Fibroblast of the aortic adventitia (primary cell): ENCODE measurements at places on chromosomes 13 and 19. TPM values are rescaled to one million over a fixed set of nuclear protein-coding genes. Genes with fewer than 3 reads are reported as not detected.

- DNase-seq, result no peak
These were observed 72.3 kb downstream of the KCTD12 start for GRCh38 chr13:76813891-76814290.

Gene GPR4
- 0.16 TPM in 1 of 2 replicates, not detected in the other for total RNA-seq

DNA sequence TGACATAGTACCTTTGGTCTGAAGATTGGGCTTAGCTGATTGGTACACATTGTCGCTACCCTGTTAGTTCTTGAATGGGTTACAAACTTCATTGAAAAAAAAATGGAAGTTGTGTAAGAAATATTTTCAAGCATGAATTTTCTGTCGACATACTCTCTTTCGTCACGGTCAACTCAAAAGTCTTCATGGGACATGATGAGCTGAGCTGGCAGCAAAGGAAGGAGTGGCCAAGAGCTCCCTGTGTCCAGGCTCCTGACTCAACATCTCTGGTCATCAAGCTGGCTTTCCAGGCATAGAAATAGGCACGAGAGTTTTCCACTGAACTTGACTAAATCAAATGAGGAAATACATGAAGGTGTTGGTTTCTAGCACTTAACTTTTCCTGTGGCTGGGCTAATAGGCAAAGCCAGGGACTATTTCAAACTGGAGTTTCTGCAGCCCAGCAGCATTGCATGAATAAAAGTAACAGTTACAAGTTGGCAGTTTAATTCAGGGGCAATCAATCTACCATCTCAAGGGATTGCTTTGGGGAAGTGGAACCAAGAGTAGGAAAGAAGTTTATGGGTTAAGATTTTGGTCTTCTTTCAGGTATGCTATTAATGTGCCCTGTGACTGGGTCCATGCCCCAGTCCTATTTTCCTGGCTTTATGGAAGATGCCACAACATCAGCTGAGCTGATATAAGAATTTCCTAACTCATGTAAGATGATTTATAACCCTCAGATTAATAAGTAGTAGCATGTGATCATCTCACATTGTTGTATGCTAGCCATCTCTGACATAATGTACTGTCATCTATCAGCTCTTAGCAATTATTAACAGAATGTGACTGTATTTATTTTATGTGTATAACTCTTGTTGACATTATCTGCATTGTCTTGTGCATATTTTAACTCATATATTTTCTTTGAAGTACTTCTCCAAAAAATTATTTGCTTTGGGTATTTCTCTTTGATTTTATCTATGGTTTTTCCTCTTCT is 385.8 kb downstream of the DLEU7 start:
- DNase-seq, result peak; percentile 14

- DNase-seq, result no peak
These were observed 234.5 kb downstream of the DLEU7 start for GRCh38 chr13:50609011-50609410.

DNA sequence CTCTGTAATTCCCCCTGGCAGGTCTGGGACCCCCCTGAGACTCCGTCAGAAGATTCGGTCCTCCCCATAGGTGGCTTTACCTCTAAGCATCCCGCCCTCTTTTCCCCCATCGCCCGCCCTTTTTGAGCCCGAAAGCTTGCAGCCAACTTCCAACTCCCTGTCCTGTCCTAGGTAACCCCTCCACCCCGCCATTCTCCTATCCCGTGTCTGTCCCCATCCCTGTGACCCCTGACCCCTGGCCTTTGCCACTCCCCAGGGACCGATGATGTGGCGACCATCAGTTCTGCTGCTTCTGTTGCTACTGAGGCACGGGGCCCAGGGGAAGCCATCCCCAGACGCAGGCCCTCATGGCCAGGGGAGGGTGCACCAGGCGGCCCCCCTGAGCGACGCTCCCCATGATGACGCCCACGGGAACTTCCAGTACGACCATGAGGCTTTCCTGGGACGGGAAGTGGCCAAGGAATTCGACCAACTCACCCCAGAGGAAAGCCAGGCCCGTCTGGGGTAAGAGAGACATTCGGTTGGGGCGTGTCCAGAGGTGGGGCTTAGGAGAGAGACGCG is 488 bp downstream of the RCN3 start:
- DNase-seq, result peak; percentile 81

Gene ANKLE1
- total RNA-seq, result 0.09 and 0.41 TPM in 2 replicates

DNA sequence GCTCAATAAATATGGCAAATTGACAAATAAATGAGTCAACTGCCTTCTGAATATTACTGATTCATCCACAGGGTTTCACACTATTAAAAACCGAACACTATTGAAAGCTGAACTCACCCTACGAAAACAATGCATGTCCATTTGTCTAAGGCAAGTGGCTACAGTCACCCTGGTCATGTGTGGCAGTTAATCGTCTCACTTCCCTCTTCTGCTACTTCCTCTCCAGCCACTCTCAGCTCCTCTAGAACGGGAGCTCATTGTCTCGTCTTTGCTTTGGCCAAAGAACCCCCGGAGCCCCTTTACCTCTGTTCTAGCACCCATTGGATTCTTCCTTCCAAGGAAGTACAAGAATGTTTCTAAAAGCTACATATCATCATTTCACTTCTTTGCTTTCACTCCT is 74.4 kb upstream of the ZNF599 start:
- DNase-seq, result no peak

DNA sequence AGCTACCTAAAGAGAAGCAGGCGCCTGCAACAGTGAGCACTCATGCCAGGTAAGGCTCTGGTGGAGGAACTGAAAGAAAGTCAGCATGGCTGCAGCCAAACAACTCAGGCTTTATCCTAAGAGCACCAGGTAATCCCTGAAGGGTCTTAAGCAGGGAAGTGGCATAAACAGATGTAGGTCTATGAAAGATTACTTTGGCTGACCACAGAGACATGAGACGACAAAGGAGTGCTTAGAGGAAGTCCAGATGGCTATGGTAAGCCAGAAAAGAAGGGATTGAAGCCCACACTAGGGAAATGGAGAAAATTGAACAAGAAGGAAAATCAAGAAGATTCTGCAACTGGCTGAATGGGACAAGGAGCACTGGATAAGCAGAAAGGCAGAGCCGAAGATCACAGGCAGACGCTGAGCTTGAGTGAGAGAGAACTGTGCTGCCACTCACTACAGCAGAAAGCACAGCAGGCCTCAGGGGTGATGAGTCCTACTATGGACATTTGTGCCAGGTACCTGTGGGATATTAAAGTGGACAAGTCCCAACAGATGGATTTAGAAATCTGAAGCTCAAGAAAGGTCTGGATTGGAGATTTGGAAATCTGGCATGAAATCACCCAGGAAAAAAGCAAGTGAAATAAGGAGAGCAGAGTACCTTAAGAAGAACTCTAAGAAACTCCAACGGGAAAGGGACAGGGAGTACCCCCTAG is 4.2 kb downstream of the RCBTB1 start:
- no peak for DNase-seq

DNA sequence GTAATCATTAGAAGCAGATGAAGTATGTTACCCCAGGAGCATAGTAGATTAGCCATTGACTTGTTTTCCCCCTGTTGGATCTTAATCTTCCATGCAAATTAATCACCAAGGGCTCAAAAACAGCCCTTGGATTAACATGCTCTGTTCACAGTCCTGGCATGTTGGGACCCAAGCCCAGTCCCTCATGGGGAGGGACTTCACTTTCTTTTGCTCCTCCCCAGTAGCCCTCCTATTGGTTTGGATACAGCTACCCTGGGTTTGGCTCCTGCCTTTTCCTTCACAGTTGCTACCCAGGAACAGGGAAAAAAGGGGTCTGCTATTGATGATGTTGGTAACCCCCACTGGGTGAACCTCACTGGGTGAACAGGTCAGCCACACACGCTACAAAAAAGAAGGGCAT is 16.9 kb upstream of the PARP4 start:
- DNase-seq, result no peak

Gene KISS1R
- total RNA-seq, result not detected in 2 replicates

GRCh38 chr19:48332662-48333466 is 7.5 kb downstream of the EMP3 start:
- peak; percentile 98 for DNase-seq

DNA sequence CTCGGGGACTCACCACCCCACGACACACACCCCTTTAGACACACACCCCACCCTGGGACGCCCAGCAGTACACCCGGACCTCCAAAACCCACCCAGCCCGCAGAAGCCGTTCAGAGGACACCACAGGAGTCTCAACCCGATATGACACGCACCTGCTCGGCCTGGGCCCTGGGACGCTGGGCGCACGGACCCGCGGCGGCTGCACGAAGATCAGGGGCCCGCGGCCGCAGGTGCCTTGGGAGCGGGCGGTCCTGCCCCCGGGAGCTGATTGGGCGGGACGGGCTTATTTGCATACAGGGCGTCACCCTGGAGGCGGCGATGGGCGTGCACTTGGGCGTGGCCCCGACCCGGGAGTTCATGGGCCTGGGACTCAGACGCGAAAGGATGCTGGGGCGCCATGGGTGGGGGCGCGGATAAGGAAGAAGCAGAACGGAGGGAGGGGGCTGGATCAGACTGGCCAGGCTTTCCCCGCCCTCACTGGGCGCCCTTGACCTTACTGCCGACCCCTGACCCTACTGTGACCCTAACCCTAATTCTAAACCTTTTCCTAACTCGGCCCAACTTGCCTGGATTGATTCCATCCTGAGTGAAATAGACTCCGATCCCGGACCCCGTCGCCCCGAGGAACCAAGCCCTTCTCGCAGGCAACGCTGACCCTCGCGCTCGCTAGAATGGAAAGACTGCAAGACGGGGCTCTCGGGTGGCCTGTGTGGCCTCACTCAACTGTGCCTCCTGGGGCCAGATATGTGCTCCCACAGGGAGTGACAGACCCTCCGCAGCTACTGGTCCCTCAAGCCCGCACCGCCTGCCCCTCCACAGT is at the start of gene MEF2B:
MEF2B (minus strand) TSS at position 211 of the 820 bp plus-strand sequence. CDS start 19,528 bp downstream, outside the sequence.
- peak; percentile 35 for DNase-seq

Gene SIGLEC8
- total RNA-seq, result not detected in 2 replicates

GRCh38 chr19:55641426-55642152 is 787 bp downstream of the ZNF580 start:
- peak; percentile 39 for DNase-seq

Gene GPR12
- total RNA-seq, result 0.41 TPM in 1 of 2 replicates, not detected in the other

DNA sequence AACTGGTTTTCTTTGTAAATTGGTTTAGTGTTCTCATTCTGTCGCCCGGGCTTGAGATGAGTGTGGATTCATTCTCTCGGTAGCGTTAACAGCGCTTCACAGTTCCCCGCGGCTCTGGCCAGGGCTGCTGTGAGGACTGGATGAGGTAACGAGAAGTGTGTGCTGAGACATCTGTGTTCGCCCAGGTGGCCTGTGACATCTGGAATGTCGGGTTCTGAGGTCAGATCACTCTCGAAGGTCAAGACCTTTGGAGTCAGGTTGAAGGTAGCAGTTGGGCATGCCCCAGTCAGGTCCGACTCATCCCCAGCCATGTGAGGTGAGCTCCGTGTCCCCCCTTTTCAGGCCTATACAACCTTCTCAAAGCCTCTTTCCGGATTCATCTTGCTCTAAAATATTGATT is 13.4 kb upstream of the TUBGCP3 start:
- DNase-seq, result no peak

DNA sequence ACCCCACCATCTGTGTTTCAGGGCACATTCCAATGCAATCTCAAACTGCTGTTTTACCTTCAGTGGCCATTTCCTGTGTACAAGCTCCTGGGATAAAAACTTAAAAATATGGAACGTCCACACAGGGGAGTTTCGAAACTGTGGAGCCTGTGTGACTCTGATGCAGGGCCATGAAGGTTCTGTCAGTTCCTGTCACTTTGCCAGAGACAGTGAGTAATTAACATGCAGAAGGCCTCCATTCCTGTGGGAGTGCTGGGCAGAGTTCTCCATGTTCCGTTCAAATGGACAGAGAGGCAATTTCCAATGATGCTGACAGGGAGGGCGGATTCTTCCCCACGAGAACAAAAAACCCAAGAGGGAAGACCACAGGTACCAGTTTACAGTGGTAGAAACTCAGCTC is 24.4 kb downstream of the WDR88 start:
- DNase-seq, result peak; percentile 59

DNA sequence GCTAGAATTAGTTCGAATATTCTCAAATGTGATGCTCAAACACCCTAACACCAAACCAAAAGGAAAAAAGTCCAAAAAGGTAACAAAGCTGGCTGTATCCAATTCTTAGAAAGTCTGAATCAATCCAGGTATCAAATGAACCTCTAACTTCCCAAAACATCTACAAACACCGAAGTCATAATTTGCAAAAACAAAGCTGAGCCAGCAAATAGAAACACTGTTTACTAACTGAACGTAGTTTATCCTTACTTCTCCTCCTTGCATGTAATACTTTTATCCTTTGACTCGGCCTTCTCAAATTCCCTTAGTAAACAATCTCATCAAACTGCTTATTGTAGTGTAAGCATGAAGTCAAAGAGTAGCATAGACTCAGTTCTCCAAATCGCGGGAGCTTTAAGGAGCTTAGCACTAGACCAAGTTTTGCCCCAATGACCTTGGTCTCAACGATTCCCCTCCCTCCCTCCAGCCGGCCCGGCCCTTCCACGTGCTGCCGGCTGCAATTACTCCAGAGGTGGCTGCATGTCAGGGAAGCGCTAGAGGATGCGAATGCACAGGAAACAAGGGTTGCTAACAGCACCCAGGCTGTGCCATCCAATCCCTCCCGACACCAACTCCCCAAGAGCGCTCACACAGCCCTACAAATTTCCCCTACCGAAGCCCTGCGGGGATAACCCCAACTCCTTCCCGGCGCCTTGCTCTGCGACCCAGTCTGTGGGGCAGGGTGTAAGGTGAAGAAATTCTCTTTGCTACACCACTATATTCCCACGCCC is 693 bp downstream of the XPO4 start:
- DNase-seq, result peak; percentile 7

DNA sequence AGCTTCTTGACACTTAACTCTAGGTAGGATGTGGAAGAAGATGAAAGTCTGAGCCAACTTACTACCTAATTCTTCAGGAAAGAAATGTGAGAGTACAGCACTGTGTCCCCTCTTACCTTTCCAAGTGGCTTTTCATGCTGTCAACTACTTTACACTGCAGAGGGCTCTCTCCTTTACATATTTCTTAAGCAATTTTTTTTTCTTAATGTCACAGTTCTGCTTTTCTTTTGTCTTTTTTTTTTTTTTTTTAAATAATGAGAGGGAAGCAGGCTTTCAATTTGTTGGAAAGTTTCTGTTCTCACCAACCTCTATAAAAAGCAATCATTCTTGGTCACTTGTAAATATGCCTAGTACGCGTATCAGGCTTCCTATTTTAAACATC is 212.7 kb upstream of the MIR17HG start:
- no peak for DNase-seq

GRCh38 chr13:112641456-112642089 is 48.3 kb upstream of the ATP11A start:
- DNase-seq, result no peak

DNA sequence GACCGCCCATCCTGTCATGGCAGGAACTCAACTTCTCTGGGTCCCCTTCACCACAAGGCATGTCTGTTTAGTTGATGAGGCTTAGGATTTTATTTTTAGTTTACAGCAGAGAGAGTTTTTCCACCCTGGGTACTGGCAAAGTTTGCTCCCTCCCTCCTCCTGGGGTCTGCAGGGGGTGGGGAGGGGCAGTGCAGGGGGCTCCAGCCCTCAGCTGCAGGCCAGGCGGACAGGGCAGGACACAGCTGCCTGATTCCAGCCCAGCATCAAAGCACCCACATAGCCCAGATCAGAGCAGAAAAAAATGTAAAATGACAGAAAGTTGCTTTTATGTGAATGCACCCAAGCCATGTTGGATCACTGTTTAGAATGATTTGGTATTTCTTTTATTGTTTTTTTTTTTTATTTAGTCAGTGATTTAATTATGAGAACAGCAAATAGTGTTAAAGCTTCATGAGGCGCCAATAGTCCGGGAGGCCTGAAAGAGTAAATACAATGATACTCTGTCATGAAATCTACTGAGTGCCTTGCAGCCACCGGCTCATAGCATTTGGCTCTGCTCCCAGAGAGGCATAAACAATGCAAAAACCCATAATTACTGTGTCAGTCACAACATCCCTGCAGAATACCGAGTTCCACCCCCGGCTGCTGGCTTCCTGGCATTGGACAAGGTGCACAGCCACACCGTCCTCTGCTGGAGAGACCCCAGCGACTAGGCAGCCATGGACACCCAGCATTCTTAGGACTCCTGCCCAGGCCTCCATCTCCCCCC is 923.5 kb downstream of the UQCRFS1 start:
- DNase-seq, result peak; percentile 30
